MV-4-11 (cell line): ENCODE measurements at places on chromosomes 11 and 22.
A peak's percentile ranks its signal among the peaks of the same experiment; 100 is the strongest.

- DNase-seq: no peak
Observed at GRCh38 chr22:47940211-47940610, 1177.8 kb downstream of the TBC1D22A start.

DNA sequence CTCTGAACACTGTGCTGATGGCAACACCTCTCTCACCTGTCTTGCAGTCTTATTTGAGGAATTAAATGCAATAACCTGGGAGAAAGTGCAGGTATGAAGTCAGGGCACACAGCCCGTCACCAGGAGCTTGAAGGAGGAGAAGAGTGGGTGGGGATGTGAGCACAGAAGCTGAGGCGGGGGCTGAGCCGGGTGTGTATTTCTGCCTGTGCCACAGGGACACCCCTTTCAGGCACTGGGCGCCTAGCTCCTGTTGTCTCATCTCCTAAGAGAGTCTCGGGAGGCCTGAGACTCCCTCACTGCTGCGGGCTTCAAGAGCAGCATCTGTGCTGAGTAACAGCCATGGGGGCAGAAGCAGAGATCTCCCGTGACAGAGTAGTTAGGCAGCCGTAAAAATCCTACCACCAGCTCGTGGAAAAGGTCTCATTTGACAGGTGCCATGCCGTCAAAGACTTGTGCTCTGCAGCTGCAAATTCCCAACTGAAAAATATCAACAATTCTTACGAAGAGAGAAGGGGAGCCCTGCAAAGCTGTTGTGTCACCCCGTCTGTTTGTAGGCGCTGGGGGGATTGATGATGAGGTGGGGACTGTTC, 26.8 kb downstream of the PARVB start:
- DNase-seq: no peak

DNA sequence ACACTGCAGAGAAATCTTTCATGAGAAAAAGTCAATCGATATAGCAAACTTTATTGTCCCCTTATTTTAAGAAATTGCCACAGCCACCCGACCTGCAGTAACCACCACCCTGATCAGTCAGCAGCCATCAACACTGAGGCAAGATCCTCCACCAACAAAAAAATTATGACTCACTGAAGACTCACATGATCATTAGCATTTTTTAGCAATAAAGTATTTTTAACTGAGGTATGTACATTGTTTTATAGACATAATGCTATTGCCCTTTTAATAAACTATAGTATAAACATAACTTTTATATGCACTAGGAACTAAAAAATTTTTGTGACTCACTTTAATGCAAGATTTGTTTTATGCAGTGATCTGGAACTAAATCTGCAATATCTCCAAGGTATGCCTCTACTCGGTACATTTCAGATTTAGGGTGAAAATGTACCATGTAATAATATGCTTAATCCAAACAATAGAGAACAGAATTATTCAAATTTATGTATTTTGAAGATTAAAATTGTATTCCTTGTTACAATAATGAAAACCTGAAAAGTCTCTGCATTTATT, 79.2 kb upstream of the CEP126 start:
- DNase-seq: no peak

GRCh38 chr11:68317147-68317785, 4.9 kb downstream of the LRP5 start:
- DNase-seq: no peak

GRCh38 chr22:20607157-20607907, 99.9 kb downstream of the MED15 start:
- DNase-seq: no peak

DNA sequence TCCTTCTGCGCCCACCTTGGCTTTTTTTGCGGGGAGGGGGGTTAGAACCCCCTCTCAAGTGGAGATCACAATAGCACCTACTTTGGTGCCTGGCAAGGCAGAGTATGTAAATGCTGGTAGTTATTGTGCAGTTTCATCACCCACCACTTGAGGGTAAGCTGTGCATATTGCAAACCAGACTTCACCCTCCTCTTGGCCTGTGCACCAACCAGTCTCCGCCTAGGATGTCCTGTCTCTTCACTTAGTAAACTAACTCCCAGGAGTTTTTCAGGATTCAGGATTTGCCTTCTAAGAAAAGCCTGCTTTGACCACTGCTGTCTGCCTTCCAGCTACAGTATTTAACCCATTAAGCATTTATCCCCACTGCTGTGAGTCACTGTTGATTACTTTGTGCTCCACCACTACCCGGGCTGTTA, 2.0 kb upstream of the UBXN1 start:
- DNase-seq: peak; percentile 68

DNA sequence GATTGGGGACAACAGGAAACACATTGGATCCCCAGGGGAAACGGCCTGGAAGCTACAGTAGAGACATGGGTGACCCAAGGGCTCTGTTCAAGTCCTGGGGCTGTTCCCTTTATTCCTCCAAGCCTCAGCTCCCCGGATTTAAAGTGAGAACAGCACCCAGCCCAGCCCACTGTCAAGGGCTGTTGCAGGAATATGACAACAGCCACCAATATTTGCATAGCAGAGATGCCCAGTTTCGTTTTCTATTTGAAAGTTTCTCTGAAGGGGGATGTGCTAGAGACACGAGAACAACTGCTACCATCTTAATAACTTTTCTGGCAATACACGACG, 81.1 kb upstream of the WNT7B start:
- DNase-seq: peak; percentile 65

- no peak for DNase-seq
Observed at GRCh38 chr11:114553642-114554041, 6.0 kb downstream of the NXPE1 start.

DNA sequence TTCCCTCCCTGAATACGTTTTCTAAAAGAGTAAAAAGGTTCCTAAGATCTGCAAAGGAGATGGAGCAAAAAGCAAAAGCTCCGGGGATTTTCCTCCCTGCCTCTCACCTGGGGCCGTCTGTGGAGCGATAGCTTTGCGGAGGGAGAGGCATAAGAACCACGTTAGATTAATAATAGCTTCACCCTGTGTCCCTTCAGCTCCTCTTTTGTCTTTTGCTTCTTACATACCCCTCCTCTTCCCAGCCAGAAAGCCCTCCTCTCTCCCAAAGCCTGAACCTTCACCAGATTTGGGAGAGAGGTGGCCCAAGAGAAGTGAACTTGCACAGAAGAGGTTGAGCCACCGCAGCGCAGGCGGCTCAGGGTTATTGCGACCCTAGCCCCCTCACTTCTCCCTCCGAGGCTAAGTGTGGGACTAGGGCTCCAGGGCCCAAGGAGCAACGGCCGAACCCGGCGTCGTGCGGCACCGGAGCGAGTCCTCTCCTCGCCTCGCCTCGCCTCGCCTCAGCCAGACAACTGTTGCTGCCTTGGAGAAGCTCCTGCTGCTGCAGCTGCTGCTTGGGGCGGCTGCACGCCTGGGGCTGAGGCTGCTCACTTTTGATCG, 97.6 kb upstream of the HSD17B12 start:
- DNase-seq: no peak
